ENCODE measurements at places on chromosomes 1 and 21.

DNA sequence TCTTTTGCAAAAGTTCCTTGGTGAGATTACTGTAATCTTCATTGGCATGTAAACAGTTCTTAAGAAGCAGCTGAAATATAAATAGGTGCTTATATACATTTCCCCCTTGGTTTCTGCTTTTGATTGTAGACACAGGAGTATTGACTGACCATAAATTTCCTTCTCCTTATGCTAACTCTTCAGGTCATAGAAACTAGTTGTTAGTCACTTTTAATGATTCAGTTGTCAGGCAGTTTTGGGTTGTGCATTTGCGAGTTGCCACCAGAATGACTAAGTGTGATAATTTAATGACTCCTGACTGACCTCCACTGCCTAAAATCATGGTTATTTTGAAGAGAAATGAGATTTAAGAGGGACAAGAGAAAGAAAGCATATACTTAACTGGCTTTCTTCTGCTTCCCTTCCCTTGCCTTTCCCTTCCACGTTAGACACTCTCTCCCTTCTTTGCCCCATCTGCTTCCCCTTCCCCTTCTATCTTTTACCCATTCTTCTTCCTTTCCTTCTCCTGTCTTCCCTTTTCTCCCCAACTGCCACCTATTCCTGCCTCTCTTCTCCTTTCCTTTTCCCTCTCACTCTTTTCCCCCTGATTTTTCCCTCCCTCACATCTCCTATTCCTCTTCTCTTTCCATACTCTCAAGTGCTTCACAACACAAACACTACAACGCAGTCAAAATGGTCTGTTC, 12.3 kb downstream of the ZMPSTE24 start:
- DNase-seq, result no peak

- DNase-seq, result no peak
Observed at GRCh38 chr21:46168659-46169386, 13.4 kb upstream of the FTCD start.

DNA sequence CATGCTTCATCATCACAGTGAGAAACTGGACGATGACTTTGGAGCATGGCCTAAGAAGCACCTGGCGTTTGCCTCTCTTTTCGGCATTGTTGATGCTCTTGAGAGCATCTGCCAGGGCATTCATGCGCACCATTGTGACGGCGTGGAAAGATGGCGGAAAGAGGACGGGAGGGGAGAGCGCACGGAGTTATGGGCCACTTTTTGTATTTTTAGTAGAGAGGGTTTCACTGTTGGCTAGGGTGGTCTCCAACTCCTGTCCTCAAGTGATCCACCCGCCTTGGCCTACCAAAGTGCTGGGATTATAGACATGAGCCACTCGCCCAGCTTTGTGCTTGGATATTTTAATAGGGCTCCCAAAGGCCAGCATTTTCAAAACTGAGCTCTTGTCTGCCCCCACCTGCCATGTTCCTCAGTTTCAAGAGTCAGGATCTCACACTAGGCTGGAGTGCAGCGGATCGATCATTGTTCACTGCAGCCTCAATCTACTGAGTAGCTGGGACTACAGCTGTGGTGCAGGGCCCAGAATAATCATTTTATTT, 5.3 kb downstream of the RPS8 start:
- DNase-seq, result no peak

DNA sequence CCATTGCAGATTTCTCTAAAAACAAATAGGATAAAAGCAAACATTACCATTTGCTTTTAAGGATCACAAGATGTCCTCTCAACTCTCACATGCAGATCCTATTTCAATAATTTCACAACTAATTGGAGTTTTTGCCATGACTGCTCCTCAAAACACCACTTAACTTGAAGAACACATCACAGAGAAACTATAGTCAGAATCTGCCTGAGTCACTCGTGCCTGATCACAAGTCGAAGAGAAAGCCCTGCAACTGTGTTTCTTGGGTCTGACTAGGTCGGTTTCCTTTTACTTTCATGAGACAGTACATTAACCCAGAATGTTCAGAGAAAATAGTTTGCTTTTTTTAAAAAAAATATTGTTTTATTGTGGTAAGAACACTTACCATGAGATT, 46.3 kb upstream of the SMYD2 start:
- no peak for DNase-seq

GRCh38 chr1:2145946-2146835, 48.4 kb downstream of the FAAP20 start:
- DNase-seq, result no peak

GRCh38 chr1:53326598-53327181, 1.2 kb downstream of the LRP8 start:
- no peak for DNase-seq

DNA sequence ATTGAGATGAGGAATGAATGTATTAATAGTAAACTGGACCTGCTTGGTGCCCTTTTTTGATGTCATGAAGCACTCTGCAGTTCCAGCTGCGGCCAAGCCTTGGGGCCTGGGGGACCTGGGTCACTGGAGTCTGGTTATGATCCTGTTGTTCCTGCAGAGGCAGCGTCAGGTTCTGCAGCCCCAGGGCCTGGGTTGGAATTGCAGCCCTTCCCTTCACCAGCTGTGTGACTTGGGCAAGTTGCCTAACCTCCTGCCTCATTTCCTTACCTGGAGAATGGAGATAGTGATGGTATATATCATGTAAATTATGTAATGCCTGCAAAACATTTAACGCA, 9.1 kb upstream of the ATP5PO start:
- DNase-seq, result no peak

- DNase-seq, result no peak
Observed at GRCh38 chr1:115310581-115311473, 27.2 kb downstream of the NGF start.

- DNase-seq, result no peak
Observed at GRCh38 chr1:201145816-201146215, 8.5 kb downstream of the TMEM9 start.

GRCh38 chr21:41338455-41338854, 21.9 kb downstream of the FAM3B start:
- DNase-seq, result no peak

DNA sequence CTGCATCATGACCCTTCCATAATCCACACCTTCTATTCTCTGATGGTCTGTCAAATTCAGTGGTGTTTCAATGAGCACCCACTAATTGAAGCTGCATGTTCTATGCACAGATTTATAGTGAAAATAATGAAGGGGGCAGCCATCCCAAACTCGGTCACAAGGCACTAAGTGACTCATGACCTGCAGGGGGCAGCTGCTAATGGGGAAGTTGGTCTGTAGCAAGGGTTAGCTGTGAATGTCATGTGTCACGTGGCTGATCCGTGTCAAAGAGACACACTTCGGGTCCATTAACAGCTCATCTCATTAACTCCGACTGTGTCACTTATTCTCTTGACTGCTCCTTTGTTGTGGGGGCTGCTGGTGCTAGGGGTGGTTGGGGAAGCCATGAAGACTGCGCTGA, 306.6 kb downstream of the PCP4 start:
- DNase-seq, result no peak

DNA sequence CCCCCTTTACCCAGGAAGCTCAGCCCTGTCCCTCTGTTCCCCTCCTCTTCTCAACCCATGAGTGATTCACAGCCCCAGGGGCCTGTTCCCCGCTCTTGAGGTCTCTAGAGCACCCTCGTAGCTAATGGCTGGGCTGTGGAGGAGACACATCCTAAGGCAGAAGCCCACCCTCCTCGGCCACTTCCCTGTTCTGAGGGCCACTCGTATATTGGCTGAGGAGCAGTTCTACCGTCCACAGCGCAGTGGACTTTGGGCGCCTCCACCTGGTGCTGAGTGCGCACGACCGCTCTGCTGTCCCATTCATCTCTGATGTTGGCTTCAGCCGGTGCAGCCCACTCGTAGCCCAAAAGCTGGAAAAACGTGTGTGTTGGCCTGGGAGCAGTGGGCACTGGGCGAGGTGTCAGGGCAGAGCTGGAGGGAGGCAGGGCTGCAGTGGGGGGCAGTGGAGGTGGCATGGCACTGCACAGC, 24.5 kb upstream of the PKP1 start:
- no peak for DNase-seq

DNA sequence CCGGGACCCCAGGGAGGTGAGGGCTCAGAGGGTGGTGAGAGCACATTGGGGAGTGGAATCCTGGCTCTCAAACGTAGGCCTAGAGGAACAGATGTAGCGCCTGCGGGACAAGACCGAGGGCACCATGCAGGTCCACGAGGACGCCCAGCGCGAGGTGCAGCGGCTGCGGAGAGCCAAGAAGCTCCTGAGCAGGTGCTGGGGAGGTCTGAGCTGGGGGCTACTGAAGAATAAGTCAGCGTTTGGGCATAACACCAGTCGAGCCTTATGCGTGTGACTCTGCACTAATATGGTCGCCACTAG, 2.6 kb upstream of the NBPF3 start:
- DNase-seq, result no peak

DNA sequence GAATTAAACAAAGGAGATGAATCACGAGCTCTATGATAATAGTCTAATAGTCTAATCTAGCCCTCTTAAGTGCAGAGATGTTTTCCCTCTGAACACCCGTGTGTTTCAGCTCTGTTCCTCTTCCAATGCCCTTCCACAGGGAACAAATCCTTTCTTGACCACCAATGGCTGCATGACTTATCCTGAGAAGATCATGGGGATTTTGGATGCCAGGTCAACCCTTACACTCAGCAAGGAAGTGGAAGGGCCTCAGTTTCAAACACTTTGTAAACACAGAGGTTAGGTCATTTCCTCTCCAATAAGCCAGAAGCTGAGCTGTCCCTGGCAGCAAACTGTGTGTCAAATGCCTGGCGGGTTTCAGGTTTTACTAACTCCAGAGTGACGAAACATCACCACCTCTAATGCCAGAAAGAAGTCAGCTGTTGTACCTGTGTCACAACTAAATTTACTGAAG, 200.0 kb downstream of the GABPA start:
- no peak for DNase-seq

DNA sequence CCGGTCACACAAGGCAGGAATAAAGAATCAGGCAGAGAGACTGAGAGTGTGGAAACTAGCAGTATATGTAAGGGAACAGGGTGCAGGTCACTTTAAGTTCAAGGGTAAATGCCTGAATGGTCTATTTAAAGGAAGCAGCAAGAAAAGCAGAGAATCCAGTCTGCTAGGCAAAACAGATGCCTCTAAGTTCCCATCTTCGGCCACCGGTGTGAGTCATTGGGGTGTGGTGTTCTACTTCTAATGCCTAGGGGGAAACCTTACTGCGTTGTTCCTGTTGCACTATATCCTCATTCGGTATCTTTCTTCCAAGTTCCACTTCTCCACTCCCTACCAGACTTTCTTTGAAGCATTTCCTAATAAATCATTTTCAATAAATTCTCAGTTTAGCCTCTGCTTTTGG, 259.9 kb downstream of the HHIPL2 start:
- no peak for DNase-seq

GRCh38 chr1:246801241-246802020, 77.2 kb downstream of the SCCPDH start:
- no peak for DNase-seq
